GM13976 (cell line): ENCODE measurements at places on chromosomes 1 and 21.

GRCh38 chr1:30111431-30111830 lies 612.0 kb downstream of the MATN1 start:
- no peak for DNase-seq

- DNase-seq, result no peak
These were observed 733.9 kb upstream of the CHRM3 start for GRCh38 chr1:238652346-238652968.

- no peak for DNase-seq
These were observed 28.9 kb downstream of the CA6 start for GRCh38 chr1:8974551-8974950.

DNA sequence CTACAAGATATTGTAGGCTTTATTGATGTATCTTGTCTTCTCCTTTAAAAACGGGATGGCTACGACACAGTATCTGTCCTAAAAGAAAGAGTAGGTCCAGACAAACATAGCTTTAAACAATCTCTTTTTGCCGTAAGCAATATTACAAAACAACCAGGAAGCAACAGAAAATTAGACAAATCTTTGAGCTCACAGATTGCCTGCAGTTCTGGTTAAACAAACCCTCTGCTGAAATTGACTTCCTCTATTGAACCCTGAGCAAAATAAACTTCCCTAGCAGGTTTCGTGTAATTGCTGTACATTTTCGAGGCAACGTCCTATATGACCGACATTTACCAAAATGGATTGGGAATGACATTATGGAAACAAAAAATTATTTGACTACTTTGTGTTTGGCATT lies 50.6 kb downstream of the CHML start:
- DNase-seq, result no peak

GRCh38 chr1:184212649-184213314 lies 161.3 kb downstream of the TSEN15 start:
- DNase-seq, result no peak

- no peak for DNase-seq
These were observed 36.0 kb downstream of the GPR3 start for GRCh38 chr1:27428316-27429028.

- no peak for DNase-seq
These were observed 63.9 kb upstream of the GRIK3 start for GRCh38 chr1:37098237-37098636.

GRCh38 chr1:23473037-23473800 lies 10.8 kb downstream of the ASAP3 start:
- no peak for DNase-seq

GRCh38 chr1:224800486-224801119 lies 128.9 kb upstream of the DNAH14 start:
- DNase-seq, result no peak

DNA sequence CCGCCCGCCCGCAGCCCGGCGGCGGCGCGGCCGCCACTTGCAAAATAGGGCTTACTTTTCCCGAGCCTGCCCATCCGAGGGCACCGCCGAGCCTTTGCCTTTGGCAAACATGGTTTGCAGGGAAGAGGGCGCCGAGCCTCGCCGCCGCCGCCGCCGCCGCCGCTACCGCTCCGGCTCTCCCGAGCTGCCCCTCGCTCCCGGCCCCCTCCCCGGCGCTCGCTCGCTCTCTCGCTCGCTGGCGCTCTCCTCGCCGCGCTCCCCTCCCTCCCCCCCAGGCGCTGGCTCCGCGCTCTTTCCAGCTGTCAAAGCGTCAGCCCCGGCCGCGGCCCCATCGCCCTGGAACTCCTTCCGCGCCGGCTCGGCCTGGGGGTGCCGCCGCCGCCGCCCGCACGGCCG lies 298 bp downstream of the SSBP3 start:
- no peak for DNase-seq

GRCh38 chr1:230277201-230278025 lies 148.7 kb downstream of the PGBD5 start:
- DNase-seq, result no peak

GRCh38 chr1:210669951-210670350 lies 341.2 kb downstream of the HHAT start:
- no peak for DNase-seq

GRCh38 chr1:151502859-151503780 lies 8.1 kb upstream of the CGN start:
- DNase-seq, result no peak

GRCh38 chr1:96721053-96721415 lies 550 bp upstream of the PTBP2 start:
- no peak for DNase-seq

- DNase-seq, result peak; percentile 56
These were observed 30.7 kb downstream of the NOL9 start for GRCh38 chr1:6523566-6523965.

GRCh38 chr1:13450204-13450603 lies 40.0 kb downstream of the PRAMEF20 start:
- no peak for DNase-seq

GRCh38 chr1:37342736-37343135 lies 131.6 kb upstream of the ZC3H12A start:
- DNase-seq, result no peak

GRCh38 chr1:235749755-235750300 lies 100.2 kb upstream of the GNG4 start:
- no peak for DNase-seq

DNA sequence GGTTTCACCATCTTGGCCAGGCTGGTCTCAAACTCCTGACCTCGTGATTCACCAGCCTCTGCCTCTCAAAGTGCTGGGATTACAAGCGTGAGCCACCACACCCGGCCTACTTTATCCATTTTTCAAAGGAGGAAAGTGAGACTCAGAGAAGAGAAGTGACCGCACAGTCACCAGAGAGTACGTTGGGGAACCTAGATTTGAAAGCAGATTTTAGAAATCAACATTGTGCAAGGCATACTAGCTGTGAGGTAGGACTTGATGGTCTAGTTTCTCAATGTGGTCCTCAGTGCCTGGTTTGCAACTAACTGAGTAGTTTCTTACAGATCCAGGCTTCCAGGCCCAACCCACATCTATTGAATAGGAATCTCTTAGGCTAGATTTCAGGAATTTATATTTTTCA lies 1.7 kb upstream of the PRCC start:
- no peak for DNase-seq

DNA sequence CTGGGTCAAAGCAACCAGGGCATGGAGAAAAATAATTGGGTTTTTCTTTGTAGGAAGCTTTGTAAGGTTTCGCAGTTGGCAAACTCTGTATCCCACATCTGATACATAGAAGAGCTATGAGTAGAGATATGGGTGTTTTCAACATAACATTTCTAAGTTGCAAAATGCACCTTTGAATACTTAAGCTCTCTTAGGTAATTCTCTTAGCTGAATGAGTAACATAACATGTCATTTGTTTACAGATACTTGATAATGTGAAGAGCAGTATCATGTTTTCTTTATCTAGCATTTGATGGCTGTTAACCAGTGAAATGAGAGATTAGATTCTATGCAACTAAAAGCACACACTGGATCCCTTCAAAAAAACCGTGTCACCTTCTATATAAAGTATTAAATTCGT lies 21.6 kb downstream of the RAVER2 start:
- no peak for DNase-seq

DNA sequence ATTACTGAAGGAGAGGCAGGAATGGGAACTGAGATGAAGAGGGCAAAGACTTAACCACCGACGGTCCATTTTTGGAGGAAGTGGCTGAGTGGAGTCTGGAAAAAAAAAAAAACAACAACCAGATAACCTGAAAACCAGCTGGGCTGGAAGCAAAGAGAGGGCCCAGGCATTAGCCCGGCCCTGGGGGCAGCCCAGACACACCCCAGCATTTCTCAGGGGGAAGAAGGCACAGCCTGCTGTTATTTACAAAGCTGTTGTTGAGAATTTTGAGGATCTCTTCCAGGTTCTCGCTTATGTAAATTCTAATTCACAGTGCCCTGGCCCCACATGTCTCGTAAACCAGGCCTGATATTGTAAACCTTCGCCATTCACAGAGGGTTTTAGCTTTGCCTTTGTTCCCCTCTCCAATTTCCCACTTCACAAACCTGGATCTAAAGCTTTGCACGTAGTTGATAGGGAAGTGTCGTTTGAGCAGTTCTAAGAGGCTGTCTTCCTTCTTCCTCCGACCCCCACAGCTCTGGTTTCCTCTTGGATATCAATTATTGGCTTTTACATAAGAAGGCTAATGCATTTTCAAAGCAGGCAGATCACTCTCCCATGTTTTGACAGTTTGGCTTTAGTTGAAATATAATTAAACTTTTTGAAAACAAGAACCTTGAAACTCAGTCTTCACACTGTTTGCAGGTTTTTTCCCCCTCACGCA lies 161.8 kb upstream of the IRF2BP2 start:
- no peak for DNase-seq

DNA sequence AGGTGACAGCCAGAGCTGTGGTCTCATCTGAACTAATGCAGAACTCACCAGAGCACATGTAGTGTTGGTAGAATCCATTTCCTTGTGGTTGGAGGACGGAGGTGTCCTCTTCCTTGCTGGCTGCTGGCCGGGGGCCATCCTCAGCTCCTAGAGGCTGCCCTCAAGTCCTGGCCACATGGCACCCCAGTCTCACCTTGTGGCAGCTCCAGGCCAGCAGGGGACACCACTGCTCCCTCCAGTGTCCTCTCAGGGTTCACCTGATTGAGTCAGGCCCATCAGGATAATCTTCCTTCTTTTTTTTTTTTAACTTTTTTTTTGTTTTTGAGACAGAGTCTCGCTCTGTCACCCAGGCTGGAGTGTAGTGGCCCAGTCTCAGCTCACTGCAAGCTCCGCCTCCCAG lies 2.9 kb downstream of the KCNE1 start:
- DNase-seq, result no peak

- no peak for DNase-seq
These were observed 40.1 kb downstream of the ZNF281 start for GRCh38 chr1:200369706-200370105.

DNA sequence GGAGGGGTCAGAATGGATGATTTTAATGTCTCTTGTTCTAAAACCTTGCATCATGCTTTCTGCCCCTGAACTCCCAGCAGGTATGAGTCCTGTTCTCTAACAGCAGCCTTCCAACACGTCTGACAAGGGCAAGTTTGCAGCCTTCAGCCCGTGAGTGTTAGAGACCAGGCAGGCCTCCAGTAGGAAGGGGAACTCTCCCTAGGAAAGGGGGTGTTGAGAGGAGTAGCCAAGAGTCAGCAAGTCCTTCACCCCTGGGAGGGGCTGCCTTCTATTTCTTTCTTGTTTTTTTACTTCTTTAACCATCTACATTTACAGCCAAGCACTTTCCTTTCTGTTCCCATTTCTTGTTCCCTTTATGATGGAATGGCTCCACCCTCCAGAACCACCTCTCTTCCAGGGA lies 14.2 kb downstream of the BATF3 start:
- DNase-seq, result no peak

DNA sequence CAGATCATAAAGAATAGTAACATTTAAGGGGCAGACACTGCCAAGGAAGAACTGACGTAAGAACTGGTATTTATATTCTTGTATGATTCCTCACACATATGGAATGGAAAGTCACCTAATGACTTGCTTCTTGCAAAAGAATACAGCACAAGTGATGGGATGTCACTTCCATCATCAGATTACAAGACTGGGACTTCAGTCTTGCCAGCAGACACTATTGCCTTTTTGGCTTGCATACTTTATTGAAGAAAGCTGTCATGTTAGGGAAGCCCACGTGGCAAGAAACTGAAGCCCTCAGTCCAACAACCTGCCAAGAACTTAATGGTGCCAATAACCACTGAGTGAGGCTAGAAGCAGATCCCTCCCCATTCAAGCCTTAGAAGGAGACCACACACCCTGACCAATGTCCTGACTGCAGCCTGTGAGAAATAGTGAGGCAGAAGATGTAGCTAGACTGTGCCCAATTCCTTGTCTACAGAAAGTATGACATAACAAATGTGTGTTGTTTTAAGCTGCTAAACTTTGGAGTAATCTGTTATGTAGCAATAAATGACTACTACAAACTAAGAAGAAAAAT lies 12.0 kb downstream of the EGLN1 start:
- DNase-seq, result no peak

GRCh38 chr1:62391369-62391971 lies 45.4 kb upstream of the USP1 start:
- DNase-seq, result peak; percentile 40

DNA sequence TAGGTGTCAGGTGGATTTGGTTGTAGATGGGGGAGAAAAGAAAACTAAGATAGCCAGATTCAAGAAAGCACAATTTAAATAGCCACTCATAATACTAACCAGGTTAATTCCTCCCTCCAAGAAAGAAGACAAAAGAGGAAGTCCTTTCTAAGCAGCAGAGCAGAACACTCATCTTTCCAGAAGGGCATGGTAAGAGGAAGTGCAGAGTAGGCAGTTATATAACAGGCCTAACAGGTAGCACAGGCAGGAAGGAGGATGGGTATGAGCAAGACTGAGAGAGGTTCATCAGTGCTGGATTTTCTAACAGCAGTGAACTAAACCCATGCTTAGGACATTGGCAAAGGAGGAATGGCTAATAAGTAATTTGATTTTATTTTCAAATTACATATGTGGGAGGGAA lies 517.5 kb downstream of the PLPP3 start:
- DNase-seq, result no peak

GRCh38 chr1:1086911-1087341 lies 12.8 kb upstream of the RNF223 start:
- DNase-seq, result no peak

- no peak for DNase-seq
These were observed 1.3 kb downstream of the NOS1AP start for GRCh38 chr1:162070825-162071224.

GRCh38 chr1:26391450-26391849 lies 18.9 kb upstream of the ZNF683 start:
- peak; percentile 63 for DNase-seq

DNA sequence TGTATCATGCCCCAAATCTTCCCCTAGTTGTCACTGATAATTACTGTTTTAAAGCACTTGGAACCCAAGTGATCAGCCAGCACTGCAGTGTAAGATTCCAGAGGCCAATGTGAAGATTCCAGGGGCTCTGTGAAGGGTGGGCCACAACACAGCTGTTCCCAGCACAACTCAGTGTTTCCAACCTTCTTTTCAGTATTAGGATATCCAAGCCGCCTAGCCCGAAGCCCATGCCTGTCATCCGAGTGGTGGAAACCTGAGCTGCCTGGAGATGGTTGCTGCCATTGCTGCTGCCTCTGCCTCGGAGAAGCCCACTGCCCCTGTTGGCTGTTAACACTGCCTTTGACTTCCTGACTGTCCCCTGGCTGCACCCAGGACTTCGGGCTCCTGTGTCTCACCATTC lies 30.4 kb upstream of the SNX27 start:
- no peak for DNase-seq

DNA sequence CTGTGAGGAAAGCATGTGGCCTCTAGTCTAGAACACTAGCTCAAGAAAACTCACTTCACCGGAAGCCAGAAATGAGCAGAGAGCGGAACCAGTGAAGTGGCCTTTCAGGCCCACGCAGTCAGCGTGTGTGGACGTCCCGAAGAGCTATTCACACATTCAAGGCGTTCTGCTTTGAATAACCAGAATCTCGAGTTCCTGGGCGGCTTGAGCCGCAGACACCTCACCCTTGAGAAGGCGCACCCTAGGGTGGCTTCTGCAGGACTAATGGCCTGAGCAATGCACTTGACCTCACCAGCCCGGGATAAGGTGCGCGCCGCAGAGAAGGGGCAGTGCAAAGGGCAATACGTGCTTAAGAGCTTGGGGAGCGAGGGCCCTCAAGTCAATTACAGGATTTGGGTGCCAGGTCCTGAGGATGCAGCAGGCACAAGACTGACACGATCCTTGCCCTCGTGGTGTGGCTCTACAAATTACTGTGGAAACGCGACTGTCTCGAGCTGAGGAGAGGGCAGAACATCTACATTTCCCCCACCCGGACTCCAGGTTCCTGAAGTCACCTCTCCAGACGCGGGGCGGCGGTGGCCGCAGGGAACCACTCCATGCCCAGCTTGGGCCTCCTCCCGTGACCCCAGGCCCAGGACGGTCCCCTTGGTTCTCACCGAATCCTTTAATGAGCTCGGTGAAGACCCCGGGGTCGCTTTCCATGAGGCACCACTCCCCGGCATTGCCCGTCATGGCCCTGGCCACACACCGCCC lies 455 bp downstream of the UCHL5 start:
- DNase-seq, result peak; percentile 75
